ENCODE measurements at places on chromosomes 11 and 22.

DNA sequence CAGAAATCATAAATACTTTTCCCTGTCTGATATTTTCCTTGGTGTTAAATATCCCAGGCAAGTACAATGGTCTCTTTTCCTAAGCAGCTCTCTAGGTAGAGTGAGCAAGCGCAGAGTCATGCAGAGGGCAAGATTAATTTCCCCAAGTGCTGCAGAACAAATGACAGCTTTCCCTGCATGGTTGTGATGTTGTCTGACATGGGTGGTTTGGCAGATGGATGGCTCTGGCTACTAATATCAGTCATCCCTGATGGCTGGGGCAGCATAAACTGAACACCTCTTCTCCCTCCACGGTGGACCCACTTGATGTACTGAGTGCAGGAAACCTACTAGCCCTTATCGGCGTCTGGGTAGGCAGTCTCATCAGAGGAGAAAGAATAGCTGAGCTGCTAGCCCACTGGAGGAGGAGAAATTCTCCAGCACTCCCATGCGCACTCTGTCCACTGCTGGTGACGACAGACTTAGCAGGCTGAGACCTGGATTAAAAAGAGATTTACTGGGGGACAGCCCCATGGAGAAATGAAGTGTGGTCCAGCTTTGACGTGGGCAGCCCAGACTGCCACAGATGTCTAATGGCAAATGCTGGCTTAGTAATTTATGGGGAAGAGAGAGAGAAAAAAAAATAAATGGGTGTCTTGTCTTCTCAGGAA, 202.9 kb downstream of the DBX1 start:
- no peak for DNase-seq

GRCh38 chr11:33735271-33736147, 714 bp downstream of the CD59 start:
- DNase-seq = no peak

DNA sequence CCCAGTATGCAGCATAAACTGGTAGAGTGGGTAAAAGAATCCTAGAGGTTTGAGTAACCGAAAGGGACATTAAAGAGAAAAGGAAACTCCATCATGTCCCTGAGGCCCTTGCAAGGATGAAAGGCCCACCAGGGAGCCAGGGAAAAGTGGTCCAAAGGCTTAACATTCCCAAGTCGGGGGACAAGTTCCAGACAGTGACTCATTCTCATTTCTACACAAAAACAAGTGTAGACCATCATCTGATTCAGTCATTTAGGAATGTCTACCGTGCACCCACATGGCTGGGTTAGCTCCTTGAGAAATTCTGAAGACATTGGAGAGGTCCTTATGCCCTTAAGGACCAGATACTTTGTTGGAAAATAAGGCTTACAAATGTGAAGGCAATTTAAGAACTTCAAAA, 4.8 kb upstream of the NOX4 start:
- DNase-seq = no peak

DNA sequence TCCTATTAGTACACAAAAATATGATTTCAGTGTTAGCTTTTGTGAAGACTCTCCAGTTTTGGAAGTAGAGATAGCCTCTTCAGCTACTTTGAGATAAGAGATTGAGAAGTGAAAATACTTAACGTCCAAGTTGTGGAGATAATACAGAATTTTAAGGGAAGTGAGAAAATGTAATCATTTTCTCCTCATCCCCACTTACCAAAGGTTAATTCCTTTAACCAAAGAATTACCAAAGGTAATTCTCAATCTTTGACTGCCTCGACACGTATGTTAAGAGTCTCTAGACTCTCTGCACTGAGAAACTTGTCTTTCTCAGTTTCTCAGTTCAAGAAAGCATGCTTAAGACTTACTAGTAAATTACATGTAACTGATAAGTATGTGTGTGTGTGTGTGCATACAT, 15.3 kb downstream of the C11orf54 start:
- DNase-seq = no peak

DNA sequence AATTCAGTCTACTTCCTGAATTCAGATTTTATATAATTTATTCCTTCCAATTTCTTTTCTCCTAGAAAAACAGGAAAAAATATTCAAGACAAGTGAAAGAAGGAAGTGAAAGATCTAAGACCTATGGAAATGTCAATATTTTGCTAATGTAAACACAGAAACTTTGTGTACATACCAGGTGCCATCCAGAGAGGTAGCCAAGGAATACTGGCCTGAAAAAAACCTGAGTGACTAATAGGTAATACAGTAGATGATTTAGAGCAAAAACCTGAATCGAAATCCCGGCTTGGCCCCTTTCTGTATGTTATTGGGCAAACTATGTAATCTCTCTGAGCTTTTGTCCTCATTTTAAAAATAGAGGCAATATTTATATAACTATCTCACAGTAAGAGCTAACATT, 59.2 kb upstream of the FSHB start:
- DNase-seq = no peak

GRCh38 chr11:62030071-62030684, 62.7 kb upstream of the FTH1 start:
- DNase-seq = no peak

DNA sequence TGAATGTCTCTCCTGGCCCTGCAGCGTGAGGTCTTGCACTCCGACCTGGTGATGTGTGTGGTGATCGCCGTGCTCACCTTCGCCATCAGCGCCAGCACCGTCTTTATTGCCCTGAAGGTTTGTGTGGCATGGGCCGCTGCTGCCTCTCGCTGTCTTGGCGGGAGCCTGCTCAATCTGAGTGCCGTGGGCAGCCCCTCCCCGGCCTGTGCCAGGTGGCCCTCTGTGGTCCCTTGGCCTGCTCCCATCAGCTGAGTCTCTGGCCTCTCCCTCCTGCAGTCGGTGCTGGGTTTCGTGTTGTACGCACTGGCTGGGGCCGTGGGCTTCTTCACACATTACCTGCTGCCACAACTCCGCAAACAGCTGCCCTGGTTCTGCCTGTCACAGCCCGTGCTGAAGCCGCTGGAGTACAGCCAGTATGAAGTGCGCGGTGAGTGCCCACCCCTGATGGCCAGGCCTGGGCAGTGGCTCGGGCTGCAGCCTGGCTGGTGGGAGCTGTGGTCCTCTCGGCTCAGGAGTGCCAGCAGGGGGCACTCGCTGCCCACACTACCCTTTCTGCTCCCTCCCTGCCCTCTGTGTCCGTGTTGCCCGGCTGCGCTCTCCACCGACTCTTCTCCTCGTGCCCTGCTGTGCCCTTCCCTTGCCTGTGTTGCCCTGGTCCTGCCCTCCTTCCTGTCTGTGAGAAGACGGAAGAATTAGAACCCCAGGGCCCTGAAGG, 10.2 kb downstream of the PCNX3 start:
- DNase-seq = no peak
